CD4-positive, alpha-beta T cell treated with Interleukin-15 for 1 hour (primary cell): ENCODE measurements at places on chromosomes 16 and 17.

DNA sequence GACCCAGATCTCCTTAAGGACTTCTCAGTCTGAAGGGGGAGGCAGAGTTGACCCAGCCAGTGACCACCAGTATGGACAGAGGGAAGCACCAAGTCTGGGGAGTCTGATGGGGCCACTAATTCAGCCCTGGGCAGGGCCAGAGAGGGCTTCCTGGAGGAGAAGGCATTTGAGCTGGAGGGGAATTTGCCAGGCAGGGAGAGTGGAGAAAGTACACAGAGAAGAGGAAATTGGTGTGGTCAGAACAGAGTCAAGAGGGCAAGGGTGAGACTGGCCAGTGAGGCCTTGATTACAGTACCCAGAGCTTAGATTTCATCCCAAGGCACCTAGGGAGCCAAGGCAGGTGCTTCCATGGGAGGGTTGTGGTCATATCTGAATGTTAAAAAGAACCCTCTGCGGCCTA lies 36.3 kb downstream of the MYO15A start:
- DNase-seq = no peak

GRCh38 chr17:82518826-82519810 lies at the start of gene FOXK2:
Gene FOXK2, plus strand, starts transcription at chr17:82519732. Its CDS starts 157 bp downstream, at chr17:82519889.
- peak; percentile 95 for DNase-seq

DNA sequence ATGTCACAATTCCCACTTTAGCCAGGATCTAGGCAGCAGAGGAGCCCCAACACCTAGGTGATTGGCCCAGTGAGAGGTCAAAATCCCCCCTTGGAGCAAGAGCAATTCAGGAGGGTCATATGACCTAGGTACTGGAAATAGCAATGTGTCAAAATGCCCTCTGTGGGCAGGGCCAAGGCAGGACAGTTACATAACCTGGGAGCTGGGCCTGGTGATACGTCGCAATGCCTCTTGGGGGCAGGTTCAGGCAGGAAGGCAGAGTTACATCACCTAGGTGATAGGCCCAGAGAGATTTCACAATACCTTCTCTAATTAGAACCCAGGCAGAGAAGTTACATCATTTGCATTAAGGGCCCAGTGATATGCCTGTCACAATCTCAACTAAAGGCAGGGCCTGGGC lies 1906.3 kb downstream of the TP53TG3F start:
- no peak for DNase-seq

DNA sequence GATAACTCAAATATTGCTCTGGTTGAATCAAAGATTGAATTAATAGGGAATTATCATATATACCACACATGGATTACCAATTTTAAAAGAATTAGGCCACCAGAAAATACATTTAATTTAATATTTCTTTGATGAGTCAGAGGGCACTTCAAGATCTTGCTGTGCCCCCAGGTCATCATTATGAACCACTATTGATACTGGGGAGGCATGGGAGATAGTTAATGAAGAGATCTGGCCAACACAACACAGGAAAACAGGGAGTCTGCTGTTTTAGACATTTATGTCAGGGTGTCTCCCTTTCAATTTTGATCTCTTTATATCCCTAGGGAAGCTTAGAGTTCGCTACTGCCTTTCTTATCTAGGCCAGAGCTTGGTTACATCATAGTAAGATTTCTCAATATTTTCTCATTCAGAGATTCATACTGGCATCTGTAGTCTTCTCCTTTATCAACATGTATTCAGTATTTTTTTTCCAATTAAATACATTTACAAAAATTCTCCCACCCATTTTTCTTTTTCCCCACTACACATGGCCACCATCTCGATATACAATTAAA lies 158.3 kb upstream of the ZFHX3 start:
- DNase-seq = no peak

DNA sequence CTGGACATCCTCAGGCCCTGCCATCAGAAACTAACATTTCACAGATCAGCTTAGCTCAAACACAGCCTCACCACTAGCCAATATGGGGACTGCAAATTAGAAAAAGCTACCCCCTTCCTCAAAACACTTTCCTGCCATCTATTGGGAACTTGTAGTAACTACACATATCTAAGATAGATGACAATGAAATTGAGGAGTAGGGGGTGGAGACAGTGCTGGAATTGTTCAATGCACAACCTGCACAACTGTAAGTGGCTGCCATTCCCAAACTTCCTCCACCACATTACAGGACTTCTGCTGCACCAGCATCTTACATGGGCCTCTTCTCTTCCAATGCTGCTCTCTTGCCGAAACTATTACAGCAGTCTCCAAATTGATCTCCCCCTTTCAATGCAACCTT lies 21.9 kb downstream of the AIPL1 start:
- no peak for DNase-seq

- no peak for DNase-seq
Observed at GRCh38 chr16:84876873-84877606, 57.3 kb downstream of the CRISPLD2 start.

DNA sequence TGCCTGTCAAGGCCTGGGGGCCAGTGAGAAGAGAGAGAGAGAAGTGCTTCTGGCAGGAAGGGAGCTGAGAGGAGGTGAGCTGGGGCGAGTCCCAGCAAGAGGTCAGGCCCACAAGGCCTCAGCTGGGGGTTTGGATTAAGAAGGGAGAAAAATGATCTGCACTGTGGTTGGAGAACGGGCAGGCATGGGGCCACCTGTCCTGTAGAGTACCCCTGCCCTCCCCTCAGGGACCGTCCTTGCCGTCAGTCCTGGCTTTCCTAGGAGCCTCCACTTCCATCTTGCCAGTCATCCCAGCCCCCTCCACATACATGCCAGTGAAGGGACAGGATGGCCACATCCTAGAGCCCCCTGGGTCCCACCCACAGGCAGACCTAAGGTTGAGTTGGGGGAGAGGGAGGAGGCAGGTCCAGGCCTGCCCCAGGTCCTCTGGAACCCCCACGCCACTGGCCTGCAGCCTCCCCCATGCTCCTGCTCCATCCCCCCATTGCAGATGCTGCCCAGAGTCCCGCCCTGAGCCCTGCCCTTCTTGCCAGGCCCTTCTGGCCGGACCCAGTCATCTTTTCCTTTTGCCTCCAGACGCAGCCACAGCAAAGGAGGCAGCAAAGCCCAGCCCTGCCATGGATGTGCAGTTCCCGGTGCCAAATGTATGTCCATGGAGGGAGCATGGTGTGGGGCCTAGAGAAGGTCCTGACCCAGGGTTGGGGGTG lies 18.9 kb downstream of the KATNB1 start:
- DNase-seq = no peak

DNA sequence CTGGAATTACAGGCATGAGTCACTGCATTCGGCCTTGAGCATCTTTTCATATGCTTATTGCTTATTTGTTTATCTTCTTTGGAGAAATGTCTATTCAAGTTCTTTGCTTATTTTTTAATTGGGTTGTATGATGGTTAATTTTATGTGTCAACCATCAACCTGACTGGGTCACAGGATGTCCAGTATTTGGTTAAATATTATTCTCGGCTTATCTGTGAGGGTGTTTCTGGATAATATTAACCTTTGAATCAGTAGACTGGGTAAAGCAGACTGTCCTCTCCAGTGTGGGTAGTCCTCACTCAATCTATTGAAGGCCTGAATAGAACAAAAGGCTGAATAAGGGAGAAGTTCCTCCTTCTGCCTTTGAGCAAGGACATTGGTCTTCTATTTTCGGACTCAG lies 142.0 kb downstream of the SSH2 start:
- no peak for DNase-seq
